ENCODE measurements at places on chromosomes 2 and 18. TPM values are rescaled to one million over a fixed set of nuclear protein-coding genes. Genes with fewer than 3 reads are reported as not detected.

Gene INPP5D
- total RNA-seq: 333 TPM

Gene COBLL1
- total RNA-seq: 42.2 TPM

Gene E2F6
- total RNA-seq: 7.0 TPM

Gene TEKT4
- not detected for total RNA-seq

Gene CRYBA2
- total RNA-seq: 2.4 TPM

DNA sequence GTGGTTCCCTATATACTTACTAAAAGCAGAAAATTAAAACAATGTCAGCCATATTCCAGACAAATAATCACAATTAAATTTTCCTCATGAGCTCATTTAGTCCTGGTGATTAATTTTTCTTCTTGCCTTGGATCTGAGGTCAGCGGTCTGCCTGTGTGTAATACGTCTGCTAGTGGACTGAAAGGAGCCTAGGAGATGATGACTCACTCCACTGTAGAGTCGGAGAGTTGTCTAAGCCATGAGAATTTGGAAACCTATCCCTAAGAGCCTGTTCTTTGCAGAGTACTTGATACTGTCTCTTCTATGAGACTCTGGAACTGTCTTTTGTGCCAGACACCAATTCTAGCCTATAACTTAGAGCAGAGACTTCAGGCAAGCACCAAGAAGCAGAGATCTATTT is 94.2 kb upstream of the RAB27B start:
- DNase-seq: no peak

DNA sequence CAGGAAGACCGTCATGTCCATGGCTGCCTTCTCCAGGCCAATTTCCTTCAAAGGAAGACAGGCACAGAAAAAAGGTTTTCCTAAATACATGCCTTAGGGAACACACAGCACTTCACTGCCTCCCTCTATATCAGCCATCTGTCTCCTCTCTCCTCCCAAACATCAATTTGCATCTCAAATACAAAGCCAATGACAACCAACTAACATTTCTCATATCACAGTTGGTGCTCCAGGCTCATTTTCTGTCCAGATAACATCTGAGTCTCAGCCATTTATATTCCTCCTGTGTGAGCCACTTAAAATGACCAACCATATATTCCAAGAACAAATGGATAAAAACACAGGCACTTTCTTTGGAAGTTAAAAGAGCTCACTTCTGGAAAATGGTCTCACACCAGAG is 62.5 kb upstream of the ACAA2 start:
- no peak overlapping the region for H3K4me3 ChIP-seq
- H3K27ac ChIP-seq: no peak overlapping the region
- H3K36me3 ChIP-seq: no peaks in the 10 kb centered on the region

GRCh38 chr2:220077488-220077887 is 450.1 kb downstream of the SLC4A3 start:
- no peaks in the 10 kb centered on the region for H3K4me1 ChIP-seq
- no peak overlapping the region for H3K4me3 ChIP-seq
- no peaks in the 10 kb centered on the region for H3K36me3 ChIP-seq
- no peaks in the 10 kb centered on the region for H3K27me3 ChIP-seq
- DNase-seq: no peak

- no peaks in the 10 kb centered on the region for H3K27me3 ChIP-seq
- no peak for DNase-seq
- H3K27ac ChIP-seq: no peak overlapping the region
- H3K4me3 ChIP-seq: no peak overlapping the region
- H3K4me1 ChIP-seq: no peaks in the 10 kb centered on the region
These were observed 168.5 kb upstream of the SLC39A10 start for GRCh38 chr2:195488567-195488966.

DNA sequence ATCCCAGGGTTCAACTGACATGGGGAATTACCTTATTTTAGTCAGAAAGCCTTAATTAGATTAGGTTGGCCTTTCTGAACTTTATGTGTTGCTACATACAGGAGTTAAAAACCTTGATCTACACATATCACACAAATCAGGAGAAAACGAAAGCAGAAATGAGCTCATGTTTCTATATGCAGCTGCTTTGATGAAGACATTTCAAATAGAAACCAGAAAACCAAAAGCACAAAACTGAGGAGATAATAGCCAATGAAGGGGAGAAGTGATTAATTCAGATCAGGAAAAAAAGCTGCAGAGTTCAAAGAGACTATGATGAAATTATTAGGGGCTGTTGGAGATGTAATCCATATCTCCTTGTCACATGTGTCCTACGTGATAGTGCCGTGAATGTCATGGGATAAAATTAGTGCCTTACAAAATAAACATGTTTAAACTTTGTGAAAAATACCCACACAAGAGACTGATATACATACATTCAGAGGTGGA is 255.0 kb downstream of the CAMKMT start:
- H3K4me3 ChIP-seq: no peak overlapping the region
- no peaks in the 10 kb centered on the region for H3K27me3 ChIP-seq
- H3K27ac ChIP-seq: no peak overlapping the region
- H3K4me1 ChIP-seq: no peaks in the 10 kb centered on the region
- H3K36me3 ChIP-seq: no peaks in the 10 kb centered on the region

GRCh38 chr2:189175869-189176433 is 3.6 kb downstream of the COL5A2 start:
- no peak overlapping the region for H3K4me3 ChIP-seq
- no peaks in the 10 kb centered on the region for H3K27me3 ChIP-seq
- DNase-seq: no peak
- H3K4me1 ChIP-seq: no peaks in the 10 kb centered on the region
- H3K36me3 ChIP-seq: no peaks in the 10 kb centered on the region

DNA sequence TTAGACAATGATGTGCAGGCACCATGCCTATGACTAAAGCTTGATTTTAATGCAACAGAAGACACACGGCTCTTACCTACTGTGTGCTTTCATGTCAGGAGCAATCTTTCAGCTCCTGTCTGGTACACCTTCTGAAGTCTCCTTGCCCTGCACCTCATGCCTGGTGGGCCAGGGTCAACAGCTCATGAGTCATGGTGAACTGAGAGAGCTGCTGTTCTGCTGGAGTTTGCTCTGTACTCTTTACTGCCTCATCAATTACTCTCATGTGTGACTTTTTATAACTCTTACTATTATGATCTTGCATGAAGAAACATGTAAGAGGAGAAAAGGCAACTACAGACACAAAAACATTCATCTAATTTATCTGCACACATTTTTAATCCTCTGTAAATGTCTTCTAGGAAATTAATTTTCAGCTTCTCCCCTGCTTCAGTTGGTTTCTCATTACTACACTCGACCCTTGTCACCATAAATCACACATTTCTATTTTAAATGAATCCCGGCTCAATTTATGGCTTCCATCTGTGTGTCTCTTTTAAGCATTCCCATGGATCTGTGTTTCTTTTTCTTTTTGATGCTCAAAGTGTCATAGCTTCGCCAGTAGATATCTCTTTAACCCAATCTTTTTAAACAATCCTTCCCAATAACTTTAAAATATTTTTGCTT is 9.7 kb downstream of the SERPINB7 start:
- H3K27me3 ChIP-seq: no peaks in the 10 kb centered on the region
- H3K27ac ChIP-seq: no peak overlapping the region
- H3K36me3 ChIP-seq: no peaks in the 10 kb centered on the region
- no peaks in the 10 kb centered on the region for H3K4me1 ChIP-seq

DNA sequence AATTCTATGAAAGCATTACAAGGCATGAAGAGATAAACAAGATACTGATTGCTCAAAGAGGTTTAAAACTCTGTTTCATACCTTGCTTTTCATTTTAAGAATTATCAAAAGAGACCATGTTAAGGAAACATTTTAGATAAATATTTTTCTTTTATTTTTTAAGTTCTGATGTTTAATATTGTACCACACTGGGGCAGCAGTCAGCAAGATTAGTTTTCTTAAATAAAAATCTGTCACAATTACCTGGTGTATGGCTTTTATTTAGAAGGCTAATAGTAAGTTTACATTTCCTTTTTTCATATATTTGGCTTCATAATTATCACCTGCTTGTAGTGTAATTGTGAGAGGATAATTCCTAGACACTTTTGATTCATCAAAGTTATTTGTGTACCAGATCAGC is 46.4 kb downstream of the ZNF804A start:
- no peak overlapping the region for H3K4me3 ChIP-seq
- H3K27ac ChIP-seq: no peak overlapping the region
- H3K4me1 ChIP-seq: no peaks in the 10 kb centered on the region
- no peak for DNase-seq
- H3K27me3 ChIP-seq: no peaks in the 10 kb centered on the region
- H3K36me3 ChIP-seq: no peaks in the 10 kb centered on the region

DNA sequence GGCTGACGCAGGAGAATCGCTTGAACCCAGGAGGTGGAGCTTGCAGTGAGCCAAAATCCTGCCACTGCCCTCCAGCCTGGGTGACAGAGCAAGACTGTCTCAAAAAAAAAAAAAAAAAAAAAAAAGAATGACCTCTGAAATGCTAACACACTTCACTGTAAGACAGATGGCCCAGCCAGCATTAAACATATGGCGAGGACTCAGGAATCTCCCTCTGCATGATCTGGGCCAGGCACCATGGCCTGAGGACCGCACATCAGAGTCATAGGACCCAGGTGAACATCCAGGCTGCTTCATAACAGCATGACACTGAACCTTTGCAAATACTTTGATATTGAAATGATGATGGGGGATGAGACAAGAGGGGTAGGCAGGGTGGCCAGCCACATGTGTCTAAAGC is 56.1 kb upstream of the DNMT3A start:
- no peaks in the 10 kb centered on the region for H3K36me3 ChIP-seq
- no peaks in the 10 kb centered on the region for H3K4me1 ChIP-seq
- H3K27ac ChIP-seq: no peak overlapping the region
- no peak overlapping the region for H3K4me3 ChIP-seq
- DNase-seq: no peak

DNA sequence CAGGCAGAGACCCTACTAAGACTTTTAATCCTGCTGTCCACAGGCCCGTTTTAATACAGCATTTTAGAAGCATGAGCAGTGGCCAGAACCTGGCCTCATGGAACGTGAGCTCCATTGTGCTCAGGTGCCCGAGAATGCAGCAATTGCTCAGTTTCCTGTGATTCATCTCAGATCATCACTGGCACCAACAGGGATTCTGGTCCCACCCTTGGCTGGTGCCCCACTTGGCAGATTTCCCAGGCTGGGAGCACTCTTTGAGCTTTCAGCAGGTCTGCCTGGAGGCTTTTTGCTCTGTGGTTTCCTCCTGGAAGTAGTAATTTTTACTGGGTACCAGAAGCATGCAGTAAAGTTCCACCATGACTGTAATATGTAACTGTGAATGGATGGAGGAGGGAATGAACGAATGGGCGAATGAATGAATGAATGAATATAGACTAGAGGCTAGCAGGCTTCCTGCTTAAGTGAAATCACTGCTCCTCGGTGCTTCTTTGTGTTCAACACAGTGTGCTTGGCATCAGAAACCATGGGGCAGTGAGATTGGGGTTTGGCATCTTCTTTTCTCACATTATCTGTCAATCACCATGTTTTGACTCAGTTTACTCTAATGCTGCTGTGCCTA is 312.9 kb downstream of the PRKCE start:
- H3K4me1 ChIP-seq: no peaks in the 10 kb centered on the region
- H3K36me3 ChIP-seq: no peaks in the 10 kb centered on the region
- no peak for DNase-seq
- H3K27ac ChIP-seq: peak overlapping the region; percentile 66

- H3K4me3 ChIP-seq: no peak overlapping the region
- no peak overlapping the region for H3K27ac ChIP-seq
- DNase-seq: no peak
- H3K36me3 ChIP-seq: peaks cover 29% of the 10 kb centered on the region
- no peaks in the 10 kb centered on the region for H3K27me3 ChIP-seq
- H3K4me1 ChIP-seq: no peaks in the 10 kb centered on the region
These were observed 79.8 kb upstream of the NOSTRIN start for GRCh38 chr2:168722592-168722991.

DNA sequence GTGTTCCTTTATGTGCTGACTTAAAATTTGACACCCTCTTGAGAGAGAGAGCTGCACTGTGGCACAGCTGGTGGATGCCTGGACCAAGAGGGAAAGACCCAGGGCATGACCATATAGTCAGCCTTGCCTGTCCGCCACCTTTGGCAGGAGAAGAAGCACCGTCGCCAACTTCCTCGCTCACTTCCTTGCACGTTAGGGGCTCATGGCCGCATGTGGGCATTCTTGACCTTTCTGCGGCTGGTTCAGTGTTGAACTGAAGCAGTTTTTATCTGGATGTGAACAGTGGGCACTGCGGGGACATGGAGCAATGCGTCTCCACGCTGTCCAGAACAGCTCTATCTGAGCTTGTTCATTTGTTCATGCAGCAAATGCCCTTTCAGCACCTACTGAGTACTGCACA is 66.9 kb downstream of the TRAPPC12 start:
- no peak overlapping the region for H3K4me3 ChIP-seq
- H3K27ac ChIP-seq: no peak overlapping the region
- H3K27me3 ChIP-seq: no peaks in the 10 kb centered on the region
- no peaks in the 10 kb centered on the region for H3K4me1 ChIP-seq
- DNase-seq: no peak
- peaks cover 69% of the 10 kb centered on the region for H3K36me3 ChIP-seq

DNA sequence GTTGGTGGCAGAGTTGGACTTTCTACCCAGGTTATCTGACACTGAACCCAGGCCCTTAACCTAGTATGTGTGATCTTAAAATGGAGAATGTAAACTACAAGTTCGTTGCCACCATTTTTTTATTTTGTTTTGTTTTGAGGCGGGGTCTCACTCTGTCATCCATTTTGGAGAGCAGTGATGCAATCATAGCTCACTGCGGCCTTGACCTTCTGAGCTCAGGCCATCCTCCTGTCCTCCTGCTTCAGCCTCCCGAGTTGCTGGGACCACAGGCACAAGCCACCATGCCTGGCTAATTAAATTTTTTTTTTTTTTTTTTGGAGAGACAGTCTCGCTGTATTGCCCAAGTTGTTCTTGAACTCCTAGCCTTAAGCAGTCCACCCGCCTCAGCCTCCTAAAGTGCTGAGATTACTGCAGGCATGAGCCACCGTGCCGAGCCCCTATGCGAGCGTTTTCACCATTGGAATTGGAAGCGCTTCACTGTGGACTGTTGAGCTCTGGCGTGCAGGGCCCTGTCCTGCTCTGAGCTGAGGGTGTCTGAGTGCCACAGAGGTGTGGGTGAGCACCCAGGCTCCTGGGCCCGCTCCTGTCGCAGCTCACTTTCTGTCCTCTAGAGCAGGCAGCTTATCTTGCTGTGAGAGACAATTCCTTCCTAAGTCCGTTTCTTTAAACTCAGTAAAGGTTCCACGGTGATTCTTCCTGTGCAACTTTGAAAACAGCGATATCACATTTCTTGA is 186.9 kb downstream of the LDLRAD4 start:
- no peak overlapping the region for H3K4me3 ChIP-seq
- DNase-seq: no peak
- H3K27ac ChIP-seq: no peak overlapping the region
- peaks cover 16% of the 10 kb centered on the region for H3K4me1 ChIP-seq
- H3K27me3 ChIP-seq: no peaks in the 10 kb centered on the region

GRCh38 chr2:207635468-207636200 is 10.4 kb upstream of the METTL21A start:
- no peaks in the 10 kb centered on the region for H3K36me3 ChIP-seq
- no peak overlapping the region for H3K27ac ChIP-seq
- H3K27me3 ChIP-seq: no peaks in the 10 kb centered on the region
- H3K4me3 ChIP-seq: no peak overlapping the region
- peak; percentile 17 for DNase-seq

- H3K27me3 ChIP-seq: no peaks in the 10 kb centered on the region
- no peak overlapping the region for H3K27ac ChIP-seq
- no peak for DNase-seq
- H3K36me3 ChIP-seq: no peaks in the 10 kb centered on the region
- no peak overlapping the region for H3K4me3 ChIP-seq
- peaks cover 6% of the 10 kb centered on the region for H3K4me1 ChIP-seq
These were observed 52.1 kb downstream of the CYRIA start for GRCh38 chr2:16613539-16614011.

All from Peyer's patch (tissue), 4 donors.